ENCODE measurements at places on chromosomes 16 and 17. TPM values are rescaled to one million over a fixed set of nuclear protein-coding genes. Genes with fewer than 3 reads are reported as not detected.

The NOTUM gene
- total RNA-seq, result 0.51 TPM

The CHD9NB gene
- 0.17 TPM for total RNA-seq

The ESRP2 gene
- total RNA-seq, result not detected

The NPW gene
- 0.46 TPM for total RNA-seq

The TUFM gene
- 180 TPM for total RNA-seq

GRCh38 chr17:1958134-1958881 lies 66.8 kb downstream of the RTN4RL1 start:
- DNase-seq, result no peak

DNA sequence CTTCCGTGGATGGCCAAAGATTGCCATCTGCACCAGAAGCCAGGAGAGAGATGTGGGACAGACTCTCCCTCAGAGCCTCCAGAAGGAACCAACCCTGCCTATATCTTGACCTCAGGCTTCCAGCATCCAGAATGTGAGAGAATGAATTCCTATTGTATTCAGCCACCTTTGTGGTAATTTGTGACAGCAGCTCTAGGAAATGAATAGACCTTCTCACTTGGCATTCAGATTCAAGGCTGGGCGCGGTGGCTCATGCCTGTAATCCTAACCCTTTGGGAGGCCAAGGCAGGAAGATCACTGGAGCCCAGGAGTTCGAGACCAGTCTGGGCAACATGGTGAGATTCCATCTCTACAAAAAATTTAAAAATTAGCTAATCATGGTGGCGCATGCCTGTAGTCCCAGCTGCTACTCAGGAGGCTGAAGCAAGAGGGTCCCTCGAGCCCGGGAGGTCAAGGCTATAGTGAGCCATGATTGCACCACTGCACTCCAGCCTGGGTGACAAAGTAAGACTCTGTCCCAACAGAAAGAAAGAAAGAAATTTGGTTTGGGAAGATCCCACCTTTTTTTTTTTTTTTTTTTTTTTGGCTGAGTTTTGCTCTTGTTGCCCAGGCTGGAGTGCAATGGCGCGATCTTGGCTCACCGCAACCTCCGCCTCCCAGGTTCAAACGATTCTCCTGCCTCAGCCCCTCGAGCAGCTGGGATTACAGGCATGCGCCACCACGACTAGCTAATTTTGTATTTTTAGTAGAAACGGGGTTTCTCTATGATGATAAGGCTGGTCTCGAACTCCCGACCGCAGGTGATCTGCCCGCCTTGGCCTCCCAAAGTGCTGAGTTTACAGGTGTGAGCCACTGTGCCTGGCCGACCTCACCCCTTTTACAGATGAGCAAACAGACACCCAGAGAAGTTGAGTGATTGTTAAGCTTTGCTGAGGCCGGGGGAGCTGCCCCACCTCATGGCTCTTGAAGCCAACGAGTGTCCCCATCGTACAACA lies 4.3 kb upstream of the CPSF4L start:
- DNase-seq, result no peak

DNA sequence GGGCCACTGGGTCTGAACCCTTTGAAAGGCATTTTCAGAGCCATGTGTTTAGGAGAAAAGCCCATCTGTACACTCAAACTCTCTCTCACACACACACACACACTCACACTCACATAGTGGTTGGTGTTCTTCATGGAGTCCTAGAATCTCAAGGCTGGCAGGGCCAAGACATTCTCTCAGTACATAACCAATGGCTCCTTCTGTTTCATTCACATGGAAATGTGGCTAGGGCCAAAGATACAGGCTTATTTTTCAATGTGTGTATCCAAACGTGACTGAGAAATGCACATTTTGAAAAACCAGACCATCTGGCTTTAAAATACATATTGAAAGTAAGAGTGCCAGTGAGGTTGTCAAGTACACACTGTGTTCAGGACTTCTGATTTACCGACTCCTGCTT lies 59.0 kb upstream of the SALL1 start:
- no peak for DNase-seq

DNA sequence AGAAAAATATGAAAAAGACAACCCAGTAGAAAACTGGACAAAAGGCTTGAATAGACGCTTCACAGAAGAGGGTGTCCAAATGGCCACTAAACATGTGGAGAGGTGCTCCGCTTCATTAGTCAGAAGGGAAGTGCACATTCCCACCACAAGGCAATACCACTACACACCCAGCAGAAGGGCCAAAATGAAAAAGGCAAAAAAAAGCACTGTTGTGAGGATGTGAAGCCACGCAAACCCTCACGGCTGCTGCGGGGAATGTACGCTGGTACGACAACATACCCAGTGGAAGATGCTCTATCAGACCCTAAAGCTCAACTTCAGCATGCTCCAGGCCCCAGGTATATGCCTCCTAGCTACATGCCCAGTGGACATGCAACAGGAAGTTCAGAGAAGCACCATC lies 17.0 kb downstream of the PIK3R5 start:
- no peak for DNase-seq

- DNase-seq, result no peak
Observed at GRCh38 chr17:41058741-41059140, 1.2 kb downstream of the KRTAP2-3 start.

DNA sequence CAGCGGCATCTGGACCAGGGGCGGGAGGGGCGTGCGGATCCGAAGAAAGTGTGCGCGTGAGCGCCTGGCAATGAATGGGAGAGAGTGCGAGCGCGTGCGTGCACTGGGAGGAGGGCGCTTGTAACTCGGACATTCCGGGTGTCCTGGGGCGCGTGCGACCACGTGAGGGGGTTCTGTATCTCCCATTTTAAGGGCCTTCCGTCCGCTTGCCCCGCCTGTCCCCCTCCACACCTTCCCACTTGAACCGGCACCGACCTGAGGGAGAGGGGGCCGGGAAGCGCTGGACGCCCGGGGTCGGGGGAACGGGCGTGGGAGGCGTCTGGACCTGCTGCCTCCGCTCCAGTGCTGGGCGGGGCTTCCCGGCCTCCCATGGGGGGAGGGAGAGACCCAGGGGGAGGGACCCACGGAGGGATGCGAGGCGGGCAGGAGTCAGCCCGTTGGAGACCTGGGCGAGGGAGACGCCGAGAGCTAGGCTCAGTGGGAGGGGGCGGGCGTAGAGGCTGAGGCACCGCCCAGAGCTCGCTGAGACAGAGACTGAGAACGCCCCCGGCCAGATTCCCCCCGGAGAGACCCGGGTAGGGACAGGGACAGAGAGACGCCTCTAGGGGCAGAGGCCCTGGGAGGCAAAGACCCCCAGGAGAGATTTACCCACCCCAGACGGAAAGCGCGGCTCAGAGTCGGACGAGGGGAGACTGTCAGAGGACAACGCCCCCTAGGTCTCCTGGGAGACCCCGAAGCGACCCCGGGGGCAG lies at the start of gene KREMEN2:
Gene KREMEN2 (plus strand): TSS at position 553 of the 752 bp plus-strand sequence. CDS start 246 bp downstream, outside the sequence.
- DNase-seq, result peak; percentile 76

- peak; percentile 88 for DNase-seq
Observed at GRCh38 chr17:65100316-65101140, 36.6 kb upstream of the RGS9 start.

DNA sequence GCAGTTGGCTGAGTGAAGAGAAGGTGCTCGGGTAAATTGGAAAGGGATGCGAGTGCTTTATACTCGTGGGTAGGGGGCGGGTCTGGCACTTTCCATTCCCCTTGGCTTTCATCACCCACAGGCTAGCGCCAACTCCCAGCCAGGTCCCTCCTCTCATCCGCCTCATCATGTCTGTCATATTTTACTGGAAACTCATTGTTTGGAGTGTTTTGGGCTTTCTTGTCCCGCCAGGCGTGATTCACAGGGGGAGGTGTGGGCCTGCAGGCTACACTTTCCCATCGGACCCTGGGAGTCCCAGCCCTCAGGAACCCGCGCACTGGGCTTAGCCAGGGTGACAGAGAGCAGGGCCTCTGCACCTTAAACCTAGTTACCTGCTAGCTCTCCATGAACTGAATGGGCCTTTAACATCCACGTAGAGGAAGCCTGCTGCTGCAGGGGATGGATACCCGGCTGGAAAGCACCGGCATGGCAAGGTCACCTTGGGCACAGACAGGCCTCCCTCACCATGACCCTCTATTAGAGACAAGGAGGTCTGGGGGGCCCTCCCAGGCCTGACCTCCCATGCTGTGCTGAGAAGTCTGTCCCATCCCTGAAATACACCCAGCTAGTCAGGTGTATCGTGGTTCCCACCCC lies at the start of gene KRT14:
Gene KRT14 (minus strand): TSS at position 33 of the 633 bp plus-strand sequence. CDS start 61 bp downstream, outside the sequence.
- no peak for DNase-seq

- peak; percentile 95 for DNase-seq
Observed at GRCh38 chr17:33234930-33235685, 58.0 kb downstream of the ASIC2 start.

- peak; percentile 27 for DNase-seq
Observed at GRCh38 chr16:23081675-23082119, 67.6 kb downstream of the USP31 start.

DNA sequence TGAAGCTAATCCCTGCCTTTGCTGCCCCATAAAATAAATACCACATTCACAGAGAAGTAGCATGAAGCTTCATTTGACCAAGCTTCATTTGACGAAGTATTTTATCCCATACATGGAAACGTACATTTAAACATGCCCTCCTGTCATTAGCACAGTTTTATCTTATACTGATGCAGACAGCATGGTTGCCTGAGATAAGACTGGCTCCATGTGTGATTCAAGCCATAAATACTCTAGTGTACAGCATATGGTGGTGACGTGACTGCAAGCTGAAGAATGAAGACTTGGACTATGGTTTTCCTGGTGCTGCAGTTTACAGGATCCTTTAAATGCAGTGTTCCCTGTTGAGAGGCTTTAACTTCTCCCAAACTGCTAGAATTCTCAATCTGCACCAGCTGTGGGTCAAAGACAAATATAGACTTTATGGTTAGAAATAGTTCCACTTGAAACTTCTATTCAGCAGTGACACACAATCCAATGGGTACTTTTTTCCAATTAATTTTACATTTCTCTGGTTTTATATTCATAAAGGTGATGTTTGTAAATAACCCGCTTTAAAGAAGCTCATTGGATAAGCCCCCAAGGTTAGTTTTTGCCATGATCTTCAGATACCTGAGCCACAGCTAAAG lies 64.9 kb downstream of the CYB561 start:
- DNase-seq, result no peak

- no peak for DNase-seq
Observed at GRCh38 chr16:75811020-75811634, 84.8 kb upstream of the CPHXL start.

DNA sequence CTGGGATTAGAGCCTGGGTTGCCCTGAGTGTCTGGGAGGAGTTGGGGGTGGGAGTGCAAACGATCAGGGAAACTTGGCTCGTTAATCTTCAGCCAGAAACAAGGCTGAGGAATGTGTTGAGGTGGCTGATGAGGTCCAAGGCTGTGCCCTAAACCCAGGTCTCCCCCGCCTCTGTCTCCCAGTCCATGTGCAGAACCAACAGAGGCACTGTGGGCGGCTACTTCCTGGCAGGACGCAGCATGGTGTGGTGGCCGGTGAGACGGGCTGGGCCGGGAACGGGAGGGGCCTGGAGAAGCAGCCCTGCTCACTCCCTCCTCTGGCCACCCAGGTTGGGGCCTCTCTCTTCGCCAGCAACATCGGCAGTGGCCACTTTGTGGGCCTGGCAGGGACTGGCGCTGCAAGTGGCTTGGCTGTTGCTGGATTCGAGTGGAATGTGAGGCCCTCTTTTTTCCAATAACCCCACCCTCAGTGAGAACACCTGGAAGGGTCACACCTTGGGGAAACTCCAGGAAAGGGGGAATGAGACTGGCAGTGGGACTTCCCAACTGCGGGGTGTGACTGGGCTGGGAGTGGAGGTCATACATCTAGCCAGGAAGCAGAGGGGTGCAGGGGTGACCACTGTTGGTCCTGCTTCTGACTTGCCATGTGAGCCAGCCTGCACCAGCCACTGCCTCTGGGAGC lies 1.7 kb downstream of the SLC5A2 start:
- DNase-seq, result peak; percentile 18

DNA sequence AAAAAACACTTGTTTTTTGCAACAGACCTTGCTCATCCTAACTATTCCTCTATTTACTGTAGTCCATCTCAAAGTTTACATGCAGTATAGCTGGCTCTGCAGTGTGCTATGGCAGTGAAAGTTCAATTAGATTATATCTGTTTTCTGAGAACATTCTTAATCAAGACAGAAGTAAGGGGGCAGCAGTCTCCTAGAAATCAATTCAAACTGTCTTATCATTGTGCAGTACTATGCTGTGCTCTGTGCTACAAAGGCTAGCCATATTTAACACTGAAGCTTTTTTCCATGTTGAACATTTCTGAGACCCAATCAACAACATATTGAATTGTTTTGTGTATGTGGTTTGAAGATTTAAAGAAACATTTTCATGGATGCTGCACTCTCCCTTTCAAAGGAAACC lies 11.4 kb downstream of the NETO2 start:
- no peak for DNase-seq
